Hematopoietic multipotent progenitor cell treated with erythropoietin and hydrocortisone succinate and interleukin-3 and kit ligand, for 6 days (in vitro differentiated cells): ENCODE measurements at places on chromosomes 7 and 10.

- DNase-seq, result no peak
These were observed 37.3 kb downstream of the PAX2 start for GRCh38 chr10:100782461-100783244.

DNA sequence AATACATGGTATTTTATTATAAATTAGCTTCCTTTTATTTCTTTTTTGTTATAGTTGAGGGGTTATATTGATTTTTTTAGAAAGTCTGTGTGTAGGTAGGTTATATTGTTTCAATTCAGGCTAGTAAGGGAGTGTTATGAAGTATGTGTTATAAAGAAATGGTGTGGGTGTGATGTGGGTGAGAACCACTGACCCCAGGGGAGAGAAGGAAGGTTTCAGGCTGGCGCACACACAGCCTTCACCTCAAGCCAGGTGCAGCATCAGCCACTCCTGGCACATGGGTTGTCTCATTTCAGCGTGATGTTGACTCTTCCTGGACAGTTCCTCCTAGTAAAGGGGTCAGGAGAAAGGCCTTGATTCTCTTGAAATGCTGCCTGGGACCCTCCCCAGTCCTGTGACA lies 291.3 kb downstream of the POU6F2 start:
- DNase-seq, result no peak

GRCh38 chr7:19772306-19772705 lies 1.1 kb downstream of the TMEM196 start:
- DNase-seq, result no peak

DNA sequence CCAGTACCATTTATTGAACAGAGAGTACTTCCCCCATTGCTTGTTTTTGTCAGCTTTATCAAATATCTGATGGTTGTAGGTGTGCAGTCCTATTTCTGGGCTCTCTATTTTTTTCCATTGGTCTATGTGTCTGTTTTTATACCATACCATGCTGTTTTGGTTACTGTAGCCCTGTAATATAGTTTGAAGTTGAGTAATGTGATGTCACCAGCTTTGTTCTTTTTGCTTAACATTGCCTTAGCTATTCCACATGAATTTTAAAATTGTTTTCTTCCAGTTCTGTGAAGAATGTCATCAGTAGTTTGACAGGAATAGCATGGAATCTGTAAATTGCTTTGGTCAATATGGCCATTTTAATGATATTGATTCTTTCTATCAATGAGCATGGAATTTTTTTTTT lies 140.5 kb upstream of the RHOBTB1 start:
- no peak for DNase-seq

GRCh38 chr10:44862006-44862751 lies 49.0 kb upstream of the TMEM72 start:
- no peak for DNase-seq

GRCh38 chr10:22679608-22680007 lies 34.8 kb downstream of the PIP4K2A start:
- DNase-seq, result no peak

DNA sequence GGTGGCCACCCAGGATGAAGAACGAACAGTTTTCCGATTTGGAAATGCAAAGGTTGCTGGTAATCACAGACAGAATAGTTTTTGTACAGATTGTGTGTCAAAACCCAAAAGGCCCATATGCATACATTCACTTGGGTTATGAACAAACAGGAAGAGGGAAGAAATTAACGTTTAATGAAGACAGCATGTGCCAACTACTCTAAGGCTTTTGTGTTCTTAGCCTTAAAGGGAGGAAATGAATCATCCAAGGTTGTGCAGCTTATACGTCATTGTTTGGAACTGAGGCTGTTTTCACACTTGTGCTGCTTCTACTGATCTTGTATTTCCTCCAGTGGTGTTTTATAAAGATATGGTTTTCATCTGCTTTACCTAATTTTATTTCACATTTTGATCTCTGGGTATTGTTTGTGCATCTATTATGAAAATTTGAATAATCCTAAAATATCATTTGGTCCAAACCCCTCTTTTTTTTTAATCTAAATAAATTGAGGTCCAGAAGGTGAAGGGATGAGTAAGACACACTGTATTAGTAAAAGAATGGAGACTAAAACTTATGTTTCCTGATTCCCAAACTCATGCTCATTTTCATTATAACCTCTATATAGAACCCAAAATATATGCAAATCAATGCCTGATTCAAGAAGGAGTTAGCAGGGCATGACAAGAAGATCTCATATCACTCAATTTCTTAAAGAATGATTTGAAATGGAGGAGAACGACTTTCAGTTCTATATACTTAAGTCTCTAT lies 373.1 kb downstream of the THSD7A start:
- no peak for DNase-seq

DNA sequence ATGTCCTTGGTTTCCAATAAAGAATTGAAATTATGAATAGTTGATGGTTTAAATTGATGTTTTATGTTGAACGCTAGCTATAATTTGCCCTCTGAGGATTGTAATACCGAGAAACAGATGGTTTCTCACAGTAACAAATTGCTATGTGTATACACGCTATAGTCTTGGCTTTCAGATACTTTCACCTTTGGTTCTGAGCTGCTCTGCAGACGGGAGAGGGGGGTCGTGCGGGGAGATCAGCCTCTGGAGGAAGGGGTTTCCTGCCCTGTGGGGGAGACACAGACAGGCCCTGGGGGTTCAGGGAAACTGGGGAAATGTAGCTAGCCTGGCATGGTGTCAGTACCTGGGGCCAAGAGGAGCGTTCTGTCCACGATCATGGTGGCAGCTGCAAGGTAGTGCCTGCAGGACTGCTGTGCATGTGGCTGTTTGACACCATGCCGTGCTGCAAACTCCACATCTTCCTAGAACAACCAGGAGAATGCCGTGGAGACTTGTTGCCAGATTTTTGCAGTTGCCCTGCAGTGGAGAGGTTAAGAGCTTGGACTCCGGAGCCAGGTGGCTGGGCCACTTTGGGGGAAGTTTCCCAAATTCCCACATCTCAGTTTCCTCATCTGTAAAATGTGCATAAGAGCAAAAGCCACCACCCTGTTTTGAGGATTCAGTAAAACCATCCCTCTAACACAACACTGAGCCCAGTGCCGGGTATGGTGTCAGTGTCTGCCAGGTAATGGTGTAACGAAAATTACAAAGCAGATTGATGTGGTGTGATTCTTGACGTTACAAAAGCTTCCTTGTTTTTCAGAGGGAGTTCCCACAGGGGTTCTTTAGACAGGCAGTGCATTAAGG lies 167.9 kb downstream of the CUX1 start:
- DNase-seq, result no peak

GRCh38 chr7:18570890-18571478 lies 75.4 kb downstream of the HDAC9 start:
- DNase-seq, result peak; percentile 45

DNA sequence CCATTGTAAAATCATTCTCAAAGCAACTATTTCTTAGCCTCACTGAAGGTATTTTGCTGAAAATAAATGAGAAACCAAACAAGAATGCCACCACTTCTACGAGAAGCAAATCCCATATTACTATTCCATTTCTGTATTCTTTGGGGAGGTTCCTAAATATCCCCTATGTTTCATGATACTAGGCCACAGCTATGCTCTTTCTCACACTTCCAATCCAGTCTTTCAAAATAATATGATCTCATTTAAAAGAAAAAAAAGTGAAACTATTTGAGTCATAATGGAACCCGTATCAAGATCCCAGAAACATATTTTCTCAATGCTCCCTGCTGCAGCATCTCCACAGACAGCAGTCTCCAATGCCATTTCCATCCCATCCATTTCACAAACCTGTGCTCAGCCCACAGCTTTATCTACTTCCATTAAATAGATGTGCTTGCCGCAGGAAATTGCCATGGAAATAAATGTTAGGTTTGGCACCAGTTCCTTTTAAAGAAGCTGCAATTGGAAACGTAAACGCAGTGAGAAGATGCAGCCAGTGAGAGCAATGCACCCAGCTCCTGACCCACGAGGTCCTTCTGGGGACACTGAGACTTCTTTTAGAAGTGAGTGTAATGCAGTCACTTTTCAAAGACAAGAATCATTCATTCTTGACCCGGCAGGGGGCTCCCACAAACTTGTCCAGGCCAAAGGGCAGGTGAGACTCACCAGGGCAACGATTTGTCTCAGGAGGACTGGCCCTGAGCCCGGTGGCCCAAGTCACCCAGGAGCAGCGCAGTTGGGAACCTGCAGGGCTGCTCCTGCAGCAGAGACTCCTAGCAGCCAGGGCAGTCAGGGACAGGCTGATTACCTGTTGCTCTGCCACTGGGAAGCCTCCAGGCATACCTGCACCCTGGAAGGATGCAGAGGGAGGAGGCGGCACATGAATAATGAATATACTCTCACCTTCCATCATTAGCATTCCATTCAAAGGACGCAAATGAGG lies 99.6 kb downstream of the C10orf90 start:
- DNase-seq, result no peak

GRCh38 chr7:151699928-151700319 lies 177.0 kb downstream of the PRKAG2 start:
- DNase-seq, result peak; percentile 39

DNA sequence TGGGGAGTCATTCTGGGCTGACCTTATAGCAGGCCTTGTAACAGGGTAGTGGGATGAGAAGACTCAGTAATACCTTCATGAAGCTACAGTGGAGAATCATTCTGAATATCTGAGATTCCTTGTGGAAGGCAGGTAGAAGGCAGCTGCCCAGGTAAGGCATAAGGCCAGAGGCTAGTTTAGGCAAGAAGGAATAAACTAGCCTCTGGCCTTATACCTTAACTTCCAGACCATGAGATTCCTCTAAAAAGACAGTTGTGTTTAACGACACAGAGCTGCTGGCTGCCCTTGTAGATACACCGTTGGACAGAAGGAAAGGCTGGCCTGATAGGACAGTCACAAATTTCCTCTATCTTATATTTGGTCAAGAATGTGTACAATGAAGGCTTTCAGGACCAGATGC lies 268.2 kb downstream of the PLXDC2 start:
- no peak for DNase-seq

GRCh38 chr7:12943781-12944180 lies 256.3 kb downstream of the ARL4A start:
- DNase-seq, result no peak

- DNase-seq, result peak; percentile 54
These were observed 67.5 kb upstream of the EFCAB10 start for GRCh38 chr7:105648561-105649401.

GRCh38 chr10:32120147-32120546 lies 63.9 kb upstream of the KIF5B start:
- DNase-seq, result no peak

- no peak for DNase-seq
These were observed 3.3 kb downstream of the XPNPEP1 start for GRCh38 chr10:109920016-109920415.

GRCh38 chr10:132309471-132309865 lies 1.7 kb upstream of the STK32C start:
- DNase-seq, result no peak

DNA sequence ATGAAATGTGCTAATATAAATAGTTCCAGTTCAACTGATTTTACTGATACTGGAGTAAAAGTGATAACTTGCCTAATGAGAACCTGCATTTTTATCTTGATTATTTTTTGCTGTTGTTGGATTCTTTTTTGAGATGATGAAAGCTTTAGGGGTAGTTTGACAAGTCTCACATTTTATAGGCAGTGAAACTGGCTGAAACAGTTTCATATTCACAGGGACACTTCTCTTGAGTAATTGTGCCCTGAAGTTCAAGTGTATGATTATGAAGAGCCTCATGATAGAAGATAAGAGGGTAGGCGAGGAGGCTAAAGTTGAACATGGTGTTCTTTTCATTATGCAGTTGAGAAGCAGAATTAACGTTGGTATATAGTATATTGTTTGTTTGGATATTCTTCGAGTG lies 5.1 kb downstream of the AUTS2 start:
- no peak for DNase-seq

DNA sequence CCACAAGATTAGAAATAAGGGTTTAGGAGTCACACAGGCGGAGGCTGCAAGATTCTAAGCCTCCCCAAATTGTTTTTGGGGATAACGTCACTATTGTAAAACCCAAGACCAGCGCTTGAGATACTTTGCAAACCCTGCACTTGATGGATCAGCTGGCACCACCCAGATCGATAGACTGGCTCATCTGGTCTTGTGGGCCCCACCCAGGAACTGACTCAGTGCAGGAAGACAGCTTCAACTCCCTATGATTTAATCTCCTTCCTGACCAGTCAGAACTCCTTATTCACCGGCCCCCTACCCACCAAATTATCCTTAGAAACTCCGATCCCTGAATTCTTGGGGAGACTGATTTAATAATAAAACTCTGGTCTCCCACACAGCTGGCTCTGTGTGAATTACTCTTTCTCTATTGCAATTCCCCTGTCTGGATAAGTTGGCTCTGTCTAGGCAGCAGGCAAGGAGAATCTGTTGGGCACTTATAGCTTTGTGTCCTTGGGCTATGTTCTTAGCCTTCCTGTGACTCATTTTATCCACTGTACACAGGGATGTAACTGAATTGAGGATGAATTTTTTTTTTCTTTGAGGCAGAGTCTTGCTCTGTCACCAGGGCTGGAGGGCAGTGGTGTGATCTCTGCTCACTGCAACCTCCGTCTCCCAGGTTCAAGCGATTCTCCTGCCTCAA lies 64.4 kb upstream of the CARD11 start:
- DNase-seq, result no peak

GRCh38 chr10:79221110-79222051 lies 125.9 kb upstream of the PPIF start:
- DNase-seq, result no peak

DNA sequence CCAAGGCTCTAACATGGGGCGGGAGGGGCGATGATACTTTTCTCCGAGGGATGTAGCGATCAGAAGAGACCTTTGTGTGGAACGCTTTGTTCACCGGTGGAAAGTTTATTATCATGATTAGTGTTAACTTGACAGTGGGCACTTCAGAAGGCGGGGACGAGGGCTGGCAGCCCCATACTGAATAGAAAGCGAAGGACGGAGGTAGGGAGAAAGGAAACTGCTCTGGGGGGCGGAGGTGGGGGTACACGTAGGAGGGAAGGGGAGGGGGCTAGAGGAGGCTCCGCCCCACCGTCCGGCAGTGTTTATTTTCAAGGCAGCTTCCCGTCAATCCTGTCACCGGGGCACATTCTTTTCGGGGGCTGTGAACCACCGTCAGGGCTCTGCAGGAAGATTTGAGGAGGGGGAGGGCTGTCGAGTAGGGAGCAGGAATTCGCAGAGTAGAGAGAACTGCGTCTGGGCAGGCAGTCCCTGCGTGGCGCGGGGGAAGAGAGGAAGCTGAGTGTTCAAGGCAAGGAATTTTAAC lies 9.4 kb upstream of the NKX2-3 start:
- no peak for DNase-seq

GRCh38 chr7:134458341-134458805 lies 527 bp downstream of the AKR1B1 start:
- DNase-seq, result peak; percentile 71
